Neuronal stem cell (in vitro differentiated cells): ENCODE measurements at places on chromosomes 12 and 14.
A peak's percentile ranks its signal among the peaks of the same experiment; 100 is the strongest.

DNA sequence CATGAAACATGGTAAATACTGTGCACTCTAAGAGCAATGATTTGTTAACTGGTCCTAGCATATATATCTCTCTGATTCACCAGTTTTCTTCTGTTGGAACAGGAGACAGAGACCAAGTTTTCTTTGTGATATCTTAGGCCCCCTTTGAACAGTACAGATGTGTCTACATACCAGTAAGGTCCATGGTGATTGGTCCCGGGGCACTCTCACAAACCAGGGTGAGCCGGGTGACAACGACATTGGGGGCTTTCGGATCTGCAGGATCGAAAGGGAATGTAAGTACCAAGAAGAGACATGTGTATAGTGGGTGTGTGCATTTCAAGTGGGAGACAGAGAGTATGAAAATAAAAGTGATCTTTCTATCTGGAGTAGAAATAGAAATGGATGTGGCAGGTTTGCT is 11.3 kb upstream of the ERP27 start:
- DNase-seq, result no peak

DNA sequence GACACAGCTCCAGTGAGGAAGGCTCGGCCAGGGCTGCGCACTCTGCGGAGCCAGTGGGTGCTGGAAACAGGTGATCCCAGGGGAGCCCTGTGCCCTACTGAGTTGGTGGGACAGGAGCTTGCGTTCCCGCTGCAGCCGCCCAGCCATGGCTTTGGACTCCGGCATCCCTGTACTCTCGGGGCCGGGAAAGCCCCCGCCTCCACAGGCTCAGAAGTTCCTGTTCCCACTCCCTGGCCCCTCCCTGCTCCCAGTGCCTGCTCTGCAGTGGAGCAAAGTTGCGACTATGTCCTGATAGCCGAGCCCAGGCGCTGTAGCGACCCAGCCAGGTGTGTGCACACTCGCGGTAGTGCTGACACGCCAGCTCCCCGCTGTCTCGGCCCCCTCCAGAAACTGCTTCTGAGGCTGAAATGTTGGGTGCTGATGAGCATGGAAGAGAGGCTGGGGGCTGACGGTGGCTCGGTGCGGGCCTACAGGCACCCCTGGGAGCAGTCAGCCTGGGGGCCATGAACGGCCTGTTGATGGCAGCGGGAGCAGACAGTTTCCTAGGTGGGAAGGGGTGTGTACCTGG is 344.6 kb upstream of the MGAT4C start:
- no peak for DNase-seq

DNA sequence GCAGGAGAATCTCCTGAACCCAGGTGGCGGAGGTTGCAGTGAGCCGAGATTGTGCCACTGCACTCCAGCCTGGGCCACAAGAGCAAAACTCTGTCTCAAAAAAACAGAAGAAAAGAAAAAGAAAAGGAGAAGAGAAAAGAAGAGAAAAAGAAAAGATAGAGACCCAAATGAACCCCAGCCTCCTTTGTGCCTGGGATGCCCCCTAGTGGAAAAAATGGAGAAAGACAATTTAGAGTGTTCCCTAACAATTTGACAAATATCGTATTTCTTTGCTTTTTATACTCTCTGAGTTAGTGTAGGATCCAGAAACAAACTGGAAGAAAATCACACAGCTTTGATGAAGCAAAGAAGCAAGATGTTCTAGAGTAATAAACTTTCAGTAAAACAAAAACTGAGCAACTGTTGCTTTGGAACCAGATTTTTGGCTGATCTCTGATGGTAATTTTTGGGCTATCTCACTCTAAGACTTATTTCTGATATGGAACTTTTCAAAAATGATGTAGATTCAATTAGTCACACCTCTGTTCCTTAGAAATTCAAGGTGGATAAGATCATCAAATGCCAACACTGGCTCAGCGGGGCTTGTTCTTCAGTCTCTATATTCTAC is 18.6 kb upstream of the PRKAB1 start:
- DNase-seq, result peak; percentile 8

GRCh38 chr14:101587441-101587911 is 26.2 kb downstream of the DIO3 start:
- no peak for DNase-seq

GRCh38 chr12:19957308-19958125 is 410.8 kb upstream of the PDE3A start:
- no peak for DNase-seq

GRCh38 chr12:45268672-45269411 is 52.9 kb downstream of the ANO6 start:
- DNase-seq, result no peak

- no peak for DNase-seq
Observed at GRCh38 chr12:87804386-87804785, 224.8 kb downstream of the C12orf50 start.

- DNase-seq, result no peak
Observed at GRCh38 chr12:93737457-93738198, 60.5 kb downstream of the CRADD start.

GRCh38 chr14:64919618-64920017 is 5.4 kb downstream of the CHURC1 start:
- DNase-seq, result no peak

GRCh38 chr12:16389594-16389993 is 42.1 kb downstream of the MGST1 start:
- DNase-seq, result no peak

DNA sequence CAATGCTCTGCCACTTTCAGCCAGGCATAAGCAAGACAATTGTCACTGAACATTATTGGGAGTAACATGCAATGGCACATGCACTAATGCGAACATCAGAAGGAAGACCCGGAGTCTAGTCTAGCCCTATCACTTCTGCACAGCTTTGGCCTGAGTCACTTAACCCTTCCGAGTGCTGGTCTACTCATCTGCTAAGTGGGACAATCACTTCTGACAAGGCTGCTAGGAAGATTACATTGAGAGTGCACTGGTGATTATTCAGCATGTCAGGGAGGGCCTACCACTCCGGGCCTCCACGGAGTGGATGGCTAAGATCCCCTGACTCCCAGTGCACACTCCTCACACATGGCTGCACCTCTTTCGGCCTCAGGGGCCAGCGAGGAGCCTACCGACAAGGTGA is 240.9 kb downstream of the DPF3 start:
- DNase-seq, result no peak

GRCh38 chr12:3371018-3371417 is 120.0 kb upstream of the PRMT8 start:
- DNase-seq, result no peak

DNA sequence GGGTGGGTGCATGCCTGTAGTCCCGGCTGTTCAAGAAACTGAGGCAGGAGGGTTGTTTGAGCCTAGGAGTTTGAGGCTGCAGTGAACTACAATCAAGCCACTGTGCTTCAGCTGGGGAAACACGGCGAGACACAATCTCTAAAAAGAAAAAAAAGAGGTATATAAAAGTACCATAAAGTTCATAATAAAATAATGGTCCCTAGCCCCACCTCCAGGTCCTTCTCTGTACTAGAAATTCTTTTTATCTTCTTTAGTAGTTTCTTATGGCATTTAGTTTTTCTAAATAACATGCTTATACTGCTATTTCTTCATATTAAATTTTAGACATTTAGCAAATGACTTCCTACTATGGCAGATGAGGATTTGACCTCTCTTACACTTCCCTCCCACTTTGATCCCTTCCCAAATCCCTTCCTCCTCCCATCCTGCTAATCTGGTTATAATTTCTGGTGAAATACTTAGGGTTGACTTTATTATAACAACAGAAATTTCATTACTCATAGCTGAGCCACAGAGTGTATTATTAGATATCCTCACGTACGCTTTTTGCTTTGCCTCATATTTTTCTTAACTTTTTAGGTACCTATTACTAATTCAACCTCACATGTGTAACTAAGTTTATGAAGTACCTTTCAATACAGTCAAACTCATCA is 94.7 kb downstream of the SLC41A2 start:
- DNase-seq, result no peak

DNA sequence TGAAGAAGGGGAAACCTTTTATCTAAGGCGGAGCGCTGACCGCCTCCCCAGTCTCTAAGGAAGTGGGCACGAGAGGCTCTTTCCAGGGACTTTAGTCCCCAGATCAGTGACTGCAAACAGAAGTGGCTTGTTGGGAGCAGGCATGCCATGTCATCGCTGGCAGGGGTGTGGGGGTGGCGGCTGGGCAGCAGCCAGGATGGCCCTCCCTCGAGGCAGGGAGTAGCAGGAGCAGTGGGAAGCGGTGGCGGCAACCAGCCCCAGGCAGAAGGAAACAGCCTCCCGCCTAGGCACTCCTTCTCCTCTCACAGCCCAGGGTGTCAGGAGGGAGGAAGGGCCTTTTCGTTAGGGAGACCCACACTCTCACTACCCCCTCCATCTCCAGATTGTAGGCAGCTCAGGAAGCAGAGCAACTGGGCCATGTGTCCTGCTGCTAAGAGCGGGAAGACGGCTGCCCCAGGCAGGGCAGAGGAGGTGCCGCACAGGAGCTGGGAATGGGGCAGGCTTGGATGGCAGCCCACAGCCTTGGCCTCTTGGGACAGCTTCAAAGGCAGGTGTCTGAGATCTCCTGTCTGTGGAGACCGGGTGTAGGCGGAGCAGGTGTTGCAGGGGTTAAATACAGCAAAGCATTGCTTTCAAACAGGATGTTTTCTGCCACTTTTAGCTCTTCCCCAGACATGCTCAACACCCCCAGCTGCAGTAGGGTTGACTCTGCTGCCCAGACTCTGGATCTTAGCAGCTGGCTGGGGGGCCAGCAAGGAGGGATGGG is 21.8 kb downstream of the VDR start:
- DNase-seq, result no peak

DNA sequence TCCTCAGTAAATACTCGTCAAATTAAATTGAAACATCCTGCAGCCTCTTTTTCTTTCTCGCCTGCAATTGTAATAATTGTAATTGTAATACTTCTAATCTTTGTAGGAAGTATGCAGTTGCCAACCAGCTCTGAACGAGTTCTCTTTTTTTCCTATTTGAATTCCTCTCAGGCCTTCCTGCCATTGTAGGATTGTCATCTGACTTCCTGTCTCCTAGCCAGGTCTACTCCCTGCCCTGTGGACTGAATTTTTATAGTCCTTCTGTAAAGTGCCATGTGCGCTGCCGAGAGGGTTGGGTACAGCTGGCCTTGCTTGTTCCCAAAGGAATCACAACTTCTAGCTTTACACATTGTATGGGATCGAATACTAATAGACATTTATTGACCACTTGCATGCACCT is 183.3 kb downstream of the SSPN start:
- DNase-seq, result no peak

- no peak for DNase-seq
Observed at GRCh38 chr12:87086118-87086891, 830.1 kb upstream of the MGAT4C start.

- no peak for DNase-seq
Observed at GRCh38 chr12:97800561-97800960, 338.0 kb downstream of the RMST start.

DNA sequence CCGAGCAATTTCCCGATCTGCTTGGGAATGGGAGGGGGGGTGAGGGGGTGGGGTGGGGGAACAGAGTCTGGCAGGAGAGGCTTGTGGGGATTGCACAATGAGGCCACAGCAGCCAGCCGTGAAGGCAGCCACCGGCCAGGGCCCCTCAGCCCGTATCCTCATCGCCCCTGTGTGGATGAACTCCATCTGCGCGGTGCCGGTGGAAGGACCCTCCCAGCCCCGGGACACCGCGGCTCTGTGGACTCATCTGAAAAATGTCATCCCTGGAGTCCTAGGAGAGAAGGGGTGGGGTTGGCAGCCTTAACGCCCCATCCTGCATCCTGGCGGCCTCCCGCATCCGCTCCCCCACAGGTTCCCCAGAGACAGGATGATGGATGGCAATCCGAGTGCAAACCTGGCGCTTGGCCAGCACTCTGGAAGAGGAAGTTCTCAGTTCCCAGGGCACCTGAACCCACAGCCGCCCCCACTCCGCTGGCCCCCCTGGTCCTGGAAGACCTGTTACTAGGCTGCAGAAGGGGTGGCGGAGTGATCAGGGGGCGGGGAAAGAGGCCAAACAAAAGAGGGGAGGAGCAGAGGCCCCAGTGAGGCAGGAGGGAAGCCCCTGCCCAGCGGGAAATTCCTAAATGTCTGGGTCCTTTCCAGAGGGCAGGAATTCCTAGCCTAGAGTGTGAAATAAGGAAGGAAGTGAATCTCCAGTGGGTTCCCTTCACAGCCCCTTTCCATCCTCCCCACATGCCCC is 1.2 kb upstream of the TNFAIP2 start:
- DNase-seq, result no peak

- DNase-seq, result no peak
Observed at GRCh38 chr12:128314611-128315010, 47.6 kb downstream of the TMEM132C start.

GRCh38 chr12:119005913-119006312 is 24.6 kb downstream of the SRRM4 start:
- no peak for DNase-seq

DNA sequence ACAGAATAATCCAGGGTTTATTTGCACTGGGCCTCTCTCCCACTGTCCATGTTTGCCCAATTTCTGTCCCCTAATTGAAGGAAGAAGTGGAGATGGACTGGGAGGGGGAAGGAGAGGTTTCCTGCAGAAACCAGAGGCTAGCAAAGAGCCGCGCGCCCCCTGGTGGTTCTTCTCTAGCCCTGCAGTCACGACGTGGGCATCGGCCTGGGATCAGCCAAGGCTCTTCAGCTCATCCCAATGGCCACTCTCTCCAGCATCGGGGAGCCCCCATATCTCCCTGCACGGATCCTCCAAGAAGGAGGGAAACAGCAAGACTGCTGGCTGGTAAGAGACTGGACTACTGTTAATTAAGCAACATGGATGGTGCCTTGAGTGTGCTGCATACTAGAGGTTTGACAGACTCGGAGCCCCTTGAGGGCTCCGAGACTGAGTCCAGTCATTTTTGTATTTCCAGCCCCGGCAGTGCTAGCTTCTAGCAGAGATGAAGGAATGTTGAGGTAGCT is 18.7 kb downstream of the ZBTB39 start:
- DNase-seq, result peak; percentile 79

GRCh38 chr12:22687361-22688076 is 62.5 kb downstream of the ETNK1 start:
- no peak for DNase-seq

GRCh38 chr14:48857366-48857765 is 728.8 kb downstream of the RPS29 start:
- DNase-seq, result no peak

- DNase-seq, result peak; percentile 65
Observed at GRCh38 chr12:132329036-132329719, at the start of gene GALNT9. GALNT9 (minus strand) TSS chr12:132329589; CDS start chr12:132329203, 386 bp downstream.
